Caco-2 (cell line): ENCODE measurements at places on chromosomes 12 and 14. TPM values are rescaled to one million over a fixed set of nuclear protein-coding genes. Genes with fewer than 3 reads are reported as not detected.

The RCOR1 gene
- 31.0 and 33.6 TPM in 2 replicates for total RNA-seq

DNA sequence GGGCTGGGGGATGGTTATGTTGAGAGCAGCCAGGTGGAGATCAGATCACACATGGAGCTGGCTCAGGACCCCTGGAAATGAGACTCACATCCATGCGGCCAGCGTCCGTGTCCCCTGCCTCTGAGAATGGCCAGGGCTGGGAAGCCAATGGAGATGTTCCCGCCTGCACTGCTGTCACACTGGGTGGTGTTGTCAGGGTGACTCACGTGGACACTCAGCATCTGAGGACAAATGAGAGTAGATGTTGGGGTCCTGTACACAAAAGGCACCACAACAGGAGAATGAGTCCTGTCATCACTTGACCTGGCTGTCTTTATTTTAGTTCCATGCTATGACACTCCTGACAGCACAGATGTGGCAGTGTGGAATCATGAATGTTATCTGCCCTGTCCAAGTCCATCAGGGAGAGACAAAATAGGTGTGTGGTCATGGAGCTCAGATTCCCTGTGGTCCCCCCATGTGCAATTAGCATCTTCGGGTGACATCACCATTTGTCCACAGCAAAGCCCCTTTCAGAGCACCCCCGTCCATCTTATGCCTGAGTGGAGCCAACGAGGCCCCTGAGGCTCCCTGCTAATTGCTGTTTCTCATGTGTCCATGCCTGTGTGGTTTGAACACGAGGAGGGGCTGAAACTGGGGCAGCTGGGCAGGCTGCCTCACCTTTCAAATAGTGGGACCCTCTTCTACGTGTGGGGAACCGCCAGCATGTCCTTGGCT, 393.5 kb downstream of the AACS start:
- no peak for DNase-seq

DNA sequence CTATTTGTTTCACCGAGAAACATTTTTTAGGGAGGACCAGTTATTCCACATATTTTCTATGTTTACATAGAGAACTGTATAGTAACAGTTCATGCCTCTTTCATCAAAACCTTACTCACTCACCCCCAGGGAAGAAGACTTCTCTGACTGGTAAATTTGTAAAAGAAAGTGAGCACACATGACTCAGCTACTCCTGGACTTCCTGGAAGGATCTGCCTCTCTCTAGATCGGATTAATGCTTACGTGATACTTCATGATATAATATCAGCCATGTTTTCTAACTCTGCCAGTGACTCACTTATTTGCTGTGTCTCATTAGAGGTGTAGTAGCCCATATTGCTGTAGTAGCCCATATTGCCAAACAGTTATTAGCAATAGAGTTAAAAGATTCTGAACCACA, 494.3 kb upstream of the ATXN7L3B start:
- peak; percentile 72 for DNase-seq

DNA sequence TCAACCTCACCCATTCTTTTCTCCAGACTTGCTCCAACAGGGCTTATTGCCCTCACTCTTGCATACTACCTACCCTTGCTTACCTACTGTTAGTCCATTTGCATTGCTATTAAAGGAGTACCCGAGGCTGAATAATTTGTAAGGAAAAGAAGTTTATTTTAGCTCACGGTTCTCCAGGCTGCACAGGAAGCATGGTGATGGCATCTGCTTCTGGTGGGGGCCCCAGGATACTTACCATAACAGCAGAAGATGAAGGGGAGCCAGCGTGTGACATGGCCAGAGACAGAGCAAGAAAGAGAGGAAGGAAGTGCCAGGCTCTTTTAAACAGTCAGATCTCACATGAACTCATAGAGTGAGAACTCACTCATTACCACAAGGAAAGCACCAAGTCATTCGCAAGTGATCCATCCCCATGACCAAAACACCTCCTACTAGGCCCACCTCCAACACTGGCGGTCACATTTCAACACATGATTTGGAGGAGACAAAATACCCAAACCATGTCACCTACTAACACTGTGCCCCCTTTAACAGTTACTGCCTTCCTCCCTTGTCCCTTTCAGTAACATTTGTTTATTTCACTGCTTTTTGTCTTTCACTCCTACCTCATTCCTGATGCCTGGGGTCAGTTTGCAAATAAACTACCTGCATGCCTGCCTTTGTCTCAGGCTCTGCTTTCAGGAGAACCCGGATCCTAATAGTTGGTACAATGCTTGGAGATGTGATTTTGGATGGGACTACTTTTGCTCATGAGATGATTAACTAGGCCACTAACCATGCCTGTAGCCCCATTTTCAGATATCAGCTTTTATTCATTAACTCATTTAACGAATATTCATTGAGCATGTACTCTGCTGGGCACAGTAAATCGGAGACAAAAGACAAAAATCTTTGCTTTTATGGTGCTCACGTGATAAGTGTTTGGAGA, 41.6 kb upstream of the CSRP2 start:
- DNase-seq, result no peak

The ARHGDIB gene
- 15.9 and 21.1 TPM in 2 replicates for total RNA-seq

GRCh38 chr12:102120564-102120873, 536 bp downstream of the PARPBP start:
- no peak for DNase-seq

The IL26 gene
- total RNA-seq, result not detected in 2 replicates

The FNTB gene
- 20.6 and 21.2 TPM in 2 replicates for total RNA-seq

DNA sequence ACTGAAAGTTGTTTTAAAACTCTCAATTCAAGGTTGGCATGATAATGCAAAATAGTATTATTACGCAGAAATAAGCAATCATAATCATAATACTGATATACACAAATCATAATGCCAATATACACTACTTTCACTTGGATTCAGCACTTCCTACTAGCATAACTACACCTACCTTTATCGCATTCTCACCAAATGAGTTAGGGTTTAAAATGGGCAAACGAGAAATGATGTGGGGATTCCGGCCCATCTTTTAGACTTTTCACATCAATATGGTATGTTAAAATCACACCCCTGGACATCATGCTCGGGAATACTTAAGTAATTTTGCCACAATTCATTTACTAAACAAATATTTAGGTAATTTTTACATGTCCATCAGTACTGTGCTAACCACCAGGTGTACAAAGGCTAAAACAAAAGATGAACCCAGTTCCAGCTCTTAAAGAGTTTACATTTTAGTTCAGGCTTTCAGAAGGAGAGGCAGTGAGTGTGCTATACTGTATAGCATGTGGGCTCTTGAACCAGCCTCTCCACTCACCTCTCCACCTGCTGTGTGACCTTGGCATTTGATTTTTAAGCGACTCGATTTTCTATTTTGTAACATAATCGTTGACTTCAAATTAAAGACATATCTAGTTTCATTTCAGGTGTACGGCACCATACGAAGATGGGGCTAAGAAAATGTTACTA, 1.1 kb upstream of the USP15 start:
- peak; percentile 1 for DNase-seq

The RIPK3 gene
- 1.5 TPM in 2 replicates for total RNA-seq

DNA sequence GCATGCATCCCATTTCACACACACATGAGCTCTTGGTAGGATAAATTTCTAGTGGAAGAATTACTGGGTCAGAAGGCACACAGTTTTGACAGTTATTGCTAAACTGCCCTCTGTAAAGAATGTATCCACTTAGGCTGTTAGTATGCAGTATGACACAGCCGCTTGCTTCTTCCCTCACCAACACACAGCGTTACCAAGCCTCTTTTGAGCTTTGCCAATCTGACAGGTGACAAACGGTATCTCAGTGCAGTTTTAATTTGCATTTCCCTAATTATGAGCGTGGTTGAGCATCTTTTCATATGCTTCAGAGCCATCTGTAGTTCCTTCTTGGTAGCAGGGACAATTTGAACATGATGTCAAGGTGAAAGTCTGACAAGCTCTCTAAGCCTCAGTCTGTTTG, 42.9 kb downstream of the HRK start:
- DNase-seq, result no peak

The TPPP2 gene
- total RNA-seq, result not detected in 2 replicates

GRCh38 chr12:113006641-113007040, 28.3 kb downstream of the OAS2 start:
- DNase-seq, result no peak

DNA sequence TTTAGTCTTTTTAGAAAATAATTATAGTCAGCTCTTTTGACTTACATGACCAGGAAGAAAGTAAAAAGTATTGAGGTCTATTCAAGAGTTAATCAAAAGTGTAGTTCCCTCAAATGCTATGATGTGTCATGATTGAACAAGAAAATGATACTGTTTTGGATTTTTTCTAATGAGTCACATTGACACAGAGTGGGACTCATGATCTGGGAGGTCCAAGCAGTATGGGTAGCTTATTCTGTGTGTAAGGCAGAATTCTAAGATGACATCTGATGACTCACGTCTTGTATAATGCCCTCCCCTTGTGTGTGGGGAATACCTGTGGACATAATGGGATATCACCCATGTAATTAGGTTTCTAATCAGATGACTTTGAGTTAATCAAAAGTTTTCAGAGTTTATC, 178.1 kb upstream of the DDHD1 start:
- DNase-seq, result no peak
